ENCODE measurements at places on chromosomes 3 and 15.
A peak's percentile ranks its signal among the peaks of the same experiment; 100 is the strongest.

DNA sequence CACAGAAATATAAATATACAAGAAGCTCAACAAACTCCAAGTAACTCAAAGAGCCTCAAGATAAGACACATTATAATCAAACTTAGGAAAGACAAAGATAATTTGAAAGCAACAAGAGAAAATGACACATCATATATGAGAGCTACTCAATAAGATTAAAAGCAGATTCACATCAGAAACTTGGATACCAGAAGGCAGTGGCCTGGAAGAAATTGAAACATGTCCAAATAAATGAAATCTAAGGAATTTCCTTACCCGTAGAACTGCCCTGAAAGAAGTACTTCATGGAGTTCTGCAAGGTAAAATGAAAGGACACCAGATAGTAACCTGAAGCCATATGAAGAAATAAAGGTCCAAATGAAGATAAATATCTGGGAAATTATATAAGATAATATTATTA is 113.9 kb downstream of the LSAMP start:
- DNase-seq, result no peak

DNA sequence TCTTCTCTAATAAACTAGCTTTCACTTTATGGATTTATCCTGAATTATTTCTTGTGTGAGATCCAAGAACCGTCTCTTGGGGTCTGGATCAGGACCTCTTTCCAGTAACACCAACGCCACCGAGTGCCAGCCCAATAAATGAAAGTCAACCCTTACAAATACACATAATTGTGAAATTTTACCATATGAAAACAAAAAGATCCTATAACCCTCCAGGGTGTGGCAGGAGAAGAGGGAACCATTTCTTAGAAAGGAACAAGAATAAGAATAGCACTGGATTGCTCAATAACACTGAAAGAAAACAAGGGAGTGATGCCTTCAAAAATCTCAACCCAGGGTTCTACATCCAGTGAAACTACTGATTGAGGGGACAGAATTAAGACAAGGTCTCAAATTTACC is 51.6 kb upstream of the ACKR4 start:
- DNase-seq, result no peak

- DNase-seq, result no peak
These were observed 229.5 kb downstream of the SOX2 start for GRCh38 chr3:181941250-181941649.

GRCh38 chr3:48881006-48881405 is 17.7 kb downstream of the SLC25A20 start:
- DNase-seq, result no peak

- DNase-seq, result no peak
These were observed 1.7 kb downstream of the CLDN11 start for GRCh38 chr3:170420307-170420821.

- DNase-seq, result no peak
These were observed 102.1 kb upstream of the CMC1 start for GRCh38 chr3:28139288-28139687.

- peak; percentile 25 for DNase-seq
These were observed 39.3 kb downstream of the PLD1 start for GRCh38 chr3:171770689-171771620.

DNA sequence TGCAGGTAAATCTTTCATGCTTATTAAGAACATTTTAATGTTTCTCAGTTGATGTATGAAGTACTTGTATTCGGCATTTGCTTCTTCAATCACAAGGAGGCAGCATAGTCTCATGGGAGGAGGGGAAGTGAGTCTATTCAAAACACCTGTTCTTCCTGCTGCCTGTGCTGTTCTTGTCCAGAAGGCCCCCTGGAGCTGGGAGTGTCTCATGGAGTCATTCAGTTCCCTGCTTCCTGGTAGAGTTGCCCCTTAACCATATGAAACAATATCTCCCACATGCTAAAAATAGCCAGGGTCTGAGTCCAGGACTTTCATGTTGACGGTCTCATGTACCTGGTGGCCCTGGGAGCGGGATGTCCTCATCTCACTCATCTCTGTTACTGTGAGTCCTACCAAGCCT is 15.5 kb upstream of the PPP1R2 start:
- DNase-seq, result no peak

GRCh38 chr3:134075568-134075825 is 45.8 kb upstream of the SLCO2A1 start:
- DNase-seq, result no peak

GRCh38 chr15:25450163-25450562 is 11.3 kb upstream of the UBE3A start:
- DNase-seq, result no peak

DNA sequence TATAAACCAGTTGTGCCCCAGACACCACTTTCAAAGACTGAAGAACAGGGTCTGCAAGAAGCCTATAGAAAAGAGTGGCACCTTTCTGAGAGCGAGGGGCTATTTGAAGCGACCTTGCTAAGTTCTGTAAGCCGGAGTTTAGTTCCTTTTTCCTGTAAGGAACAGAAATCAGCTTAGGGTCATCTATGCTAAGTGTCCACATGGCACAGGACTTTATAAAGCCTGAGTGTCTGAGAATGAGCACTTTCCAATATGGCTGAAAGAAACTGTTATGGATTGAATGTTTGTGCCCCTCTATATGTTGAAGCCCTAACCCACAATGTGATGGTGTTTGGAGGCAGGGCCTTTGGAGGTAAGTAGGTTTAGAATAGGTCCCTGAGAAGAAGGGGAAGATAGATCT is 4.0 kb upstream of the A4GNT start:
- DNase-seq, result no peak

- no peak for DNase-seq
These were observed 1.8 kb upstream of the YEATS2 start for GRCh38 chr3:183695569-183696364.

- peak; percentile 59 for DNase-seq
These were observed at the start of gene APOD for GRCh38 chr3:195583831-195584542. TSS of gene APOD (minus strand) at chr3:195583940. CDS start at chr3:195579461, 4,479 bp downstream.

DNA sequence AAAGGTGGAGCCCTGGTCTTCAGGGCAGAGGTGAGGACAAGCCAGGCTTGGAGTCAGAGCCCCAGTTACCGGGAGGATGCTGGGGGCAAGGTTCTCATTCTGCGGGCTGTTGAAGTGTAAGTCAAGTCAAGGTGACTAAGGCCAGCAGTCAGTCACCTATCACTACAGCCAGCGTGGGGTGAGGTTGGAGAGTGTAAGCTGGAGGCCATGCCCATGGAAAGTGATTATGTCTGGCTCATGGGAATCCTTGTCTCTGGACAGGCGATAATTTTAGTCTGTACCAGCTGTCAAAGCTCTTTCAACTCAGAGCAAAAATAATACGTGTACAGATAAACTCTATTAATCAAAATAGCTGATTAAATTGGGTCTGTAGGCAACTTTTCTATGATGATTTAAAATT is 143.1 kb downstream of the NR2F2 start:
- no peak for DNase-seq

DNA sequence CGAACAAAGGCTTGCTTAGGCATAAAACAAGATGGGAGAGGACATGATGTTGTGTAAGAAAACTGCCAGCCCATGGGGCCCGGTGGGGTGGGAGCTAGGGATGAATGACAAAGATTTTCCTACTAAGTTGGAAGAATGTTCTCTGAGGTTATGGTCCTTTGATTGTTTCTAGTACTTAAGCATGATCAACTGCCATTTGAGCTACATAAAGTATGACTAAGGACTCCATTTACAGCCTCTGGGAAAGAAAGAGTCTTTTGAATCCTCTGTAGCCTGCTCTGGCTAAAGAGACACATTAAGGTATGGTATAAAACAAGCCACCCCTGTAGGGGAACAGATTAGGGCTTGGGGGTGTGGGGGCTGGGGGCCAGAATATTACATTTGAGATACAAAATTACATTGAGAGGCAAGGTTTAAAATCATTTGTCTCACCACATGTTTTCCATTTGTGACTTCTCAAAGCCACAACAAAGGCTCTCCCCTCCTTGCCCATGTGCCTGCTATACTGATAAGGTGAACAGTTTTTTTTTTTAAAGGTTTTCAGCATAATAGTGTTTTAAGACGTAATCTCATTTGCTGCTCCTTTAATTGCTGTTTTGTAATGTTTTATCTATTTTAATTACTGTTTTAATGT is 323.4 kb downstream of the CHST2 start:
- DNase-seq, result no peak

GRCh38 chr3:52441772-52442332 is 3.1 kb downstream of the SEMA3G start:
- no peak for DNase-seq

DNA sequence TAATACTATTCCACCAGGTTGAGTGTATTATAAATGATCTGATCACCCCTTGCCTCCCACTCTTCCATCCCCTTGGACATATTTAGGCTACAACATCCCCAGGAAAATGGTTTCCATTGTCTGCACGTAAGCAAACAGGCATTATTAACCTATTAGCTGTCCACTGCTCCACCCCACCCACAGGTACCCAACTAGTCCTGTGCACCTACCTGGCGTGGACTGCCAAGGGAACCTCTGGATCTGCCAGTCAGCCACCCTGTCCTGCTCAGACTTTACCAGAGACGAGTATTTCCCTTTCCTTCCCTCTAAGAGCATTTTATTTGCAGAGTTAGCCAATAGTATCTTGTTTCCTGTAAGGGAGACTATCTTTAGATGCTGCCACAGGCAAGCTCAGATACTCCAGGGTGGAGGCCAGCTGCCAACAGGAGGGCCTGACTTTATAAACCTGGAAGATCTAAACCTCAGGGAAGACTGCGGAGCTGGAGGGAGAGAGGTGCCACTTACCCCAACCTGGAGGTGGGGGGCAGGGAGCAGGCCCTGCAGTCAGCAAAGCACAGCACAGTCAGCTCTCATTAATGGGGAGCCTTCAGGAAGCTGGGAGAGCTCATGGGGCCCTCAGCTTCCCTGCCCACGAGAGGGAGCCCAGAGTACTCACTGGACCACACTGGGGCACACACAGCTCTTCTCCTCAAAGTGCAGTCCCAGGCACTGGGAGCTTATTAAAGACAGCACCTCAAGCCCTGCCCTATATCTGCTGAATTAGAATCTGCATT is at the start of gene CX3CR1:
TSS of gene CX3CR1 (minus strand) at position 292 of the 773 bp plus-strand sequence. CDS start 13,527 bp downstream, outside the sequence.
- no peak for DNase-seq

GRCh38 chr3:169539856-169540255 is 123.7 kb downstream of the MECOM start:
- no peak for DNase-seq

- no peak for DNase-seq
These were observed 4.8 kb upstream of the BCL6 start for GRCh38 chr3:187750006-187750512.

DNA sequence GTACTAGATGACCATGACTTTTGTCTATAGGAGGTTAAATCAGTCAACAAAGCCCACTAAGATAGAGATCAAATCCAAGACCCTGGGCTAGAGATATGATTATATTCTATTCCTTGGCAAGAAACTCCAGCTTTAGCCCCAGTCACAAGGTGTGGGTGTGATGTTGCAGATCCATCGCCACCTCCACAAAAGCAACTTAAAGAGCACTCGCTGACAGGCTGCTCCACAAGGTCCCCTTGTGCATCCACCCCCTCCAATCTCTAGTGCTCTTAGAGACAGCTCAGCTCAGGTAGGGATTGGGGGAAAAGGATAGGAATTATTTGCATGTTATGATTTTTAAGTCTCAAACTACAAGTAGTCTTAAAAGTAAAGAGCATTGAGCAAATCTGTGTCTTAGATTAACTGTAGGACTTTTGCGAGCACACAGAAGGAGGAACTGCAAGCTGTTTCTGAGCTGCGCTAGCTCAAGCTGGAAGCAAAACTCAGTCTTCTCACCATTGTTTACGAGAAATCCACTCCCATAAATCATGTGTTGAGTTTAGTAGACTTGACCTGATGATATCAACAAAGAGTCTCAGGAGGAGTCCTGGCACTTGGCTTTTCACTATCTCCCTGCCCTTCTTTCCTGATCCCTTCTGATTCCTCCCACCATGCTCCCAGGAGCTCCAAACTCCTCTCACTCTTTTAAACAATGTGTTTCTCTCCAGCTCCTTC is 177.6 kb downstream of the STAC start:
- DNase-seq, result no peak

DNA sequence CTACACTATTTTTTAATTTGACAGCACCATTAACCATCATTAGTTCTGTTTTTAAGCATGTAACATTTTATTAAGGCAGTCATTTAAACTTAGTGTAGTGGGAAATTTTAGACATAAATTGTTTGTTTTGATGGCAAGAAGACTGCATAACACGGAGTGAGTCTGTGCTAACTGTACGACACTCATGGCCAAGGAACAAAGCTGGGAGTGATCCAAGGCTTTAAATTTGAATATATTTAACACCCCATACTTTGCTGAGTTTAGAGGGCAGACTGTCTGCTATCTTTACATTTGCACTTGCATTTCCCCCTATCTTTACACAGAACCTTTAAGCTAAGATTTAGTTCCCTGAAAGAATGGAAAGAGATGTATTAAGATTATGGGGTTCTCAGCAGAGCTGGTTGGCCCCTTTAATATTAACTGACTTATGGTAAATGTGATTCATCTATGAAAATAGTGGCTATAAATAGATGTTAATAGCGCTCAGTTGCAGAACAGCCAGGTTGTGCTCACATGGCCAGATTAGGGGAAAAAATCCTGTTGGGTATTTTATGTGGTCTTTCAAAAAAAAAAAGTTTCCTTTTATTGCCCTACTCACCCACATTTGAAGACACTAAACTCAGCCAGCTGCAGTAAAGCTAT is 120.7 kb downstream of the CMSS1 start:
- DNase-seq, result no peak

- no peak for DNase-seq
These were observed 108.5 kb downstream of the GLDN start for GRCh38 chr15:51450001-51450400.

- no peak for DNase-seq
These were observed 381.9 kb upstream of the AGTR1 start for GRCh38 chr3:148315756-148316155.

DNA sequence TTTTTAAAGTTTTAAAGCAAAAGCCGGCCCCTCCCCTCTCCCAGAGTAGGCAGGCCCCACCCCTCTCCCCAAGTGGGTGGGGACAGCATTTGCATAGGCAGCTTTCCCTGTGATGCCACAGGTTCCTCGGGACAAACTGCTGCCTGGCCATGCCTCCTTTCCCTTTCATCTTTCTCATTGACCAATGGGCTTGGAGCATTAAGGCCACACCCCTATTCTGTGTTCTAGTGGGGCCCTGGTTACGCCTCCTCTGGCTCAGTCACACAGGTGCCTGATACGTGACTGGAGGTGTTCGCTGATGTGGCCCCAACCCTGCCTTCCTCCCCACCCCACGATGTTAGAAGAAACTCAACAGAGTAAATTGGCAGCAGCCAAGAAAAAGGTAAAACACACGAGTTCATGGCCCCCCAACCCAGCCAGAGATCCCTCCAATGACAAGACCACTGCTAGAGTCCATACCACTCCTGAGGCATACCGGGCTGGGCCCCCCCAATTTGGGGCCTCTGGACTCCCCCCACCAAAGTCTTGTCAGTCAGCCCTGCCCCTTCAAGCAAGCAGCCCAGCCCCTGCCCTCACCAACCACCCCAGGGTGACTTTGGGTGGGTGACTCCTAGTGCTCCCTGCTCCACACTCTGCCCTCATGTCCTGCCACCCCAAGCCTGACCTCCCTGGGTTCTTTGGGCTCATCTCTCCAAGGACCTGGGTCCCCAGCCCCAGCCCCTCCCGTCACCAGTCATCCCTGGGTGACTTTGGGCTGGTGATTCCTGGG is 62.8 kb upstream of the CSPG4 start:
- no peak for DNase-seq

GRCh38 chr3:37457378-37458065 is 283.1 kb upstream of the LRRFIP2 start:
- DNase-seq, result no peak
